LHCN-M2 (cell line): ENCODE measurements at places on chromosomes 4 and X.

DNA sequence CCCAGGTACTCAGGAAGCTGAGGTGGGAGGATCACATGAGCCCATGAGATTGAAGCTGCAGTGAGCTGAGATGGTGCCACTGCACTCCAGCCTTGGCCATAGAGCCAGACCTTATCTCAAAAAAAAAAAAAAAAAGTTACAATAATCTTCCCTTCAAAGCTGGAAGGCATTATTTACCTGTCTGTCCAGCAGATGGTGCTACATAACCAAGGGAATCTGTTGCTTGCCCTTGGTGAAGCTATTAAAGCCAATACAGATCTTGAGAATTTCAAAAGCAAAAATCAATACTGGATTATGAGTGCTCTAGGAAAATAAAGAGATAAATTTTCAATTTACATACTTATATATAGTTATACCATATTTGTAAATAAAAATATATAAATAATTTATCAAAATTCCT, 25.9 kb downstream of the PKD2 start:
- peak; percentile 66 for DNase-seq

DNA sequence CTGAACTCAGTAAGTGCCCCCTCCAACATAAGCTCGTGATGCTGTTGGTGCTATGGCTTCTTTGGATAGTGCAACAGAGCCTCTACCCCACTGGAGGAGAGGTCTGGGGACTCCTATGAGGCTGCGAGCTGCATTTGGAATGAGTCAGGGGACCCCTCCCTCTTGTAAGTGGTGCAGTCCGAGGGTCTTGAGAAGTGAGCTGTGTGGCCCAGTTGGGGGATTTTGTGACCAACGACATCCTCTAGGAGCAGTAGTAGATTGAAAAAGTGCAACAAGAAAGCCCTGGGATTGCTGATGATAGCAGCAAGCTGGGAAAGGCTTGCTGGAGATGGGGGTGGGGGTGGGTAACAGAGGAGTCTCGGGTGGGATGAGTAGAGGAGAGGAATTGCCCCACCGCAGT, 3.1 kb downstream of the FRMPD3 start:
- DNase-seq: no peak

DNA sequence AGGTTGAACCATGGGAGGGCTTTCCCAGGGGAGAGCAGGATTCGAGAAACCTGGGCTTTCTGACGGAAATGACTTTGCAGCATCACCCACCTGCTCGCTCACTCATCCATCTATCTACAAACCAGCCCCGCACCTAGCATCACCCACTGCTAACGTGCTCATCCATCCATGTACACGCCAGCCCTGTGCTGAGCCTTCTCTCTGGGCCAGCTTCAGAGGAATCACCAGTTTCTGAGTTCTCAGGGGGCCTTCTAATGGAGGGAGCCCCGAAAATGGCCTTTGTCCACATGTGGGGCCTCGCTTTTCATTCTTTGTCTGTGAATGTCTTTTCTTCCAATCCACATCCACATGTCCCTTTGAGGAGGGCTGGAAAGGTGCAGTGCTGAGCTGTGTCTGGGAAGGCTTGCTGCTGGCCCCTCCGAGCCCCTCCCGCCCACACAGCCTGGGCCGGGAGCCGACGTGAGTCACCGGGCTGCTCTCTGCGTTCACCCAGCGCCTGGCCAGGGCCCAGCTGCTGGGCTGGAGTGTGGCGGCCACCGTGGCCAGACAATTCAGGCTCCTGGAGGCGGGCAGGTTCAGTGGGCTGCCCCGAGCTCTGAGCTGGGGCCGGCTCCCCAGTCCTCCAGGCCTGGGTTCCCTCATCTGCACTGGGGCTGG, 14.7 kb downstream of the SORCS2 start:
- DNase-seq: peak; percentile 77

- DNase-seq: no peak
Observed at GRCh38 chr4:143254491-143255226, 69.9 kb downstream of the USP38 start.

DNA sequence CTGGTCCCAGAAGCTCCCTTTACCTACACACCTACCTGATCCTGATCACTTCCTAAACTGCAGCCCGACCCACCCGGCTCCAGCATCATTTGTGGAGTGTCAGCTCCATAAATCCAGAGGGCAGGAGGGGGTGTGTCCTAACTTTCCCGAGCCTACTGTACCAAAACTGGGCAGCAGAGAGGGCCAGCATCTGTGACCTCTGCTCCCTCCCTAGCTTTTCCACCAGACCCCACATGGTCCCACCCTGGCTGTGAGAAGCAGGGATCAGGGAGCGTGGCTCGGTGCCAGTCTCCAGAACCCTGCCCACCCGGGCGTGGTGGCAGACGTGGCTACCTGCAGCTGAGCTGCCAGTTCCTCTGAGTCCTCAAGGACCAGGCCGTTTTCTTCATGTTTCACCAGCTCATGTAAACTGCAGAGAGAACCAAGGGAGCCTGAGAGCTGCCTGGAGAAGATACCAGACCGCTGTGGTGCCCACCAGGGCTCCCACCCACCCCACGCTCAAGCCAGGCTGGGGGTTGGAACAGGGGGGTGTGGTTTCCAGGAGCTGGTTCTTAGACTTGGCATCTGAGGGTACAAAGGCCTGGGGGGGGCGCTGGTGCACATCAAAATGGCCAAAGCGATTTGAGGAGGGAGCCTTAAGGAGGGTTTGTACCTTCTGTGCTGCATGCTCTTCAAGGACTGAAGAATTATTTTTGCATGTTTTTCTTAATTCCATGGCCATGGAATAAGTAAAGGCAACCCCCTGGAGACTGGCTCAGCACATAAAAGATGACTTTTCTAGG, 76.7 kb upstream of the DRD5 start:
- no peak for DNase-seq

- DNase-seq: peak; percentile 36
Observed at GRCh38 chrX:70444326-70444945, at the start of gene DLG3. TSS of gene DLG3 (plus strand) at chrX:70444835. CDS start at chrX:70445202, 367 bp downstream.

GRCh38 chr4:182394181-182394580, 151.0 kb downstream of the TENM3 start:
- no peak for DNase-seq

DNA sequence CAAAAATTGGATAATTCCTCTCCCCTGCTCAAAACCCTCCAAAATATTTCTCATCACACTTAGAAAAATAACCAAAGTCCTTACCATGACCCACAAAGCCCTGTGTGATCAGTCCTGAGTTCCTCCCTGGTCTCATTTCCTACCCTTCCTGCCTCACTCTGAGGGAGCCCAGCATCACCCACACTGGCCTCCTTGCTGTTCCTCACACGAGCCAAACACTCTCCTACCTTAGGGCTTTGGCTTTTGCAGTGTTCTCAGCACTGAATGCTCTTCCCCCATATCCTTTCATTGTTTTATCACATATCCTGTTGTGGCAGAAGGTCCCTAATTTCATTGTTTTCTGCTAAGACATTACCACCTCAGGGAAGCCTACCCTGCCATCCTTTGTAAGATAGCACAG, 12.2 kb downstream of the MGAT4D start:
- no peak for DNase-seq

GRCh38 chr4:124754681-124755080, 42.1 kb upstream of the ANKRD50 start:
- DNase-seq: no peak

DNA sequence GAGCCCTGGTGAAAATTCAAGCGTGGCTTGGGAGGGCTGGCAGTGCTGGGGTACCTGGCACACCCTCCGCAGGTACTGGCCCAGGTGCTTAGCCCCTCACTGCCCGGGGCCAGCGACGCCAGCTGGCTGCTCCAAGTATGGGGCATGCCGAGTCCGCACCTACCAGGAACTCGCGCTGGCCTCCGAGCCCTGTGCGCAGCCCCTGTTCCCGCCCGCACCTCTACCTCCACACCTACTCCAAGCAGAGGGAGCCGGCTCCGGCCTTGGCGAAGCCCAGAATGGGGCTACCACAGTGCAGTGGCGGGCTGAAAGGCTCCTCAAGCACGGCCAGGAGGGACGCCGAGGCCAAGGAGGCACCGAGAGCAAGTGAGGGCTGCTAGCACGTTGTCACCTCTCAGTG, 14.9 kb upstream of the DHX15 start:
- no peak for DNase-seq

DNA sequence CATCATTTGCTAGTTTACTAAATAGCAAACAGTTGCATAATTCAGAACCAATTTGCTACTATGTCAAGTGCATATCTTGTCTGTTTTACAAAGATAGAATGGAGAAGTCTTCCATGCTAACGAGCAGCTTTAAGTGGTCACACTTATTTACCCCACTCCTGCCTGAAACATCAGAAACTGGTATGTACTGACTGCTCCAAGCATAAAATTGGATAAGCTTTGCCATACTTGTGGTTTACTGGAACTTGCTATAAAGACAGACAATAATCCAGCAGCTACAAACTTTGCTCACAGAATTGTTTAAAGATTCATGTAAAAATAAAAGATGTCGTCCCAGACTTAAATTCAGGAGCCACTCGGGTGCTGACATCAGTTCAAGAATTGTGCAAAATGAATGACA, 13.3 kb upstream of the CDKL2 start:
- no peak for DNase-seq

DNA sequence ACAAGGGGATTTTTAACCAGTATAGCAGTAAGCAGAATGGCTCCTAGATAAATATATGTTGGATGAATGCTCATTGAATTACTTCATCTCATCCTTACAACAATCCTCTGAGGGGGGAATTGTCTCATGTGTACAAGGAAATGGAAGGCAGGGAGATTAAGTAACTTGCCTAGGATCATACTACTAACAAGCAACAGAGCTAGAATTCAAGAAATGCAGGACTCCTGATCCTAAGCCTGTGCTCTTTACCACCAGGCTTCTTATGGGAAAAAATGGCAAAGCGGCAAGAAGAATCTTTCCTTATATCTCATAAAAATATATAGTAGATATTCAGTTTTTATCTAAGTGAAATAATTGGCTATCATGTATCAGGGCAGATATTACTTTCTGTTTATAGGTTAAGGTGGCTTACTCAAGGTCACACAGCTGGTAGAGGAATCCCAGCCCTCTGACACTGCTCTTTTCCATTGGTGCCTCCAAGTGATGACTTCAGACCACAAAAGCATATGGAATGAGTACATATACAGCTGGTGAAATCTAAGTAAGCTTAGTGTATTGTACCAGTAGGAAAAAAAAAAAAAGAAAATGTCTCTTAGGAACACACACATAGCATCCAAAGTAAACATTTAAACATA, 2.1 kb downstream of the ABHD18 start:
- no peak for DNase-seq

- no peak for DNase-seq
Observed at GRCh38 chr4:83664071-83664470, 128.2 kb downstream of the GPAT3 start.

DNA sequence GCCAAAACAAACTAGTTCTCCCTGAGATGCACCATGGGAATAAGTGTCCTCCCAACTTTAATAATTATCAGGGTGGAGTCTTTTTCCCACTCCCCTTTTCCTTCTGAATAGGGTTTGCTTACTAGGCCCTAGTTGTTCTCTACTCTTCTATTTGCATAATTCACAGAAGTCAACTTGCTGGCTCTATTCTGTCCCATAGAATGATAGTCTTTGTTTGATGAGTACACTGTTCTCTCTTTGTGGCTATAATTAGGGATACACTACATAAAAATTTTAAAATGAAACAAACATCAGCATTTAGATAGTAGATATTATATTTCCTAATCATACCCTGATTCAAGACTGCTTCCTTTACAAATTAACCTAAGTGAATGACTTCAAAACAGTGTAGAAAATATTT, 10.3 kb downstream of the PDHA2 start:
- DNase-seq: no peak

DNA sequence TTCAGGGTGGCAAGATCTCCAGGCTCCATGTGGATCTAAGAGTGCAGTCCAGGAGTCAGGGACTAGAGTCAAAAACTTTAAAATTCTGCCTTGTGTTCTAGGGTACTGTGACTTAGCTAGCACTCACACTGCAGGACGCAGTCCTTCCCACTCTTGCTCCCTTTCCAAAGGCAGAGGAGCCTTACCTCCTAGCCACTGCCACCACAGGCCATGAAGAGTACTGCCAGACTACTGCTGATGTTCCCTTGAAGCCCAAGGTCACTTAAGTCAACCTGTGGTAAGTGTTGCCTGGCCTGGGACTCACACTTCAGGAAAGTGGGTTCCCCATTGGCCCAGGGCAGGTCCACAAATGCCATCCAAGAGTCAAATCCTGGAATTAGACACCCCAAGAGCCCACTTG, 632.2 kb downstream of the PCDH19 start:
- no peak for DNase-seq

- no peak for DNase-seq
Observed at GRCh38 chr4:172815499-172816164, 353.0 kb upstream of the GALNT7 start.

- DNase-seq: no peak
Observed at GRCh38 chr4:8859550-8860095, 12.0 kb downstream of the HMX1 start.
